ENCODE measurements at places on chromosomes 1 and 21.

DNA sequence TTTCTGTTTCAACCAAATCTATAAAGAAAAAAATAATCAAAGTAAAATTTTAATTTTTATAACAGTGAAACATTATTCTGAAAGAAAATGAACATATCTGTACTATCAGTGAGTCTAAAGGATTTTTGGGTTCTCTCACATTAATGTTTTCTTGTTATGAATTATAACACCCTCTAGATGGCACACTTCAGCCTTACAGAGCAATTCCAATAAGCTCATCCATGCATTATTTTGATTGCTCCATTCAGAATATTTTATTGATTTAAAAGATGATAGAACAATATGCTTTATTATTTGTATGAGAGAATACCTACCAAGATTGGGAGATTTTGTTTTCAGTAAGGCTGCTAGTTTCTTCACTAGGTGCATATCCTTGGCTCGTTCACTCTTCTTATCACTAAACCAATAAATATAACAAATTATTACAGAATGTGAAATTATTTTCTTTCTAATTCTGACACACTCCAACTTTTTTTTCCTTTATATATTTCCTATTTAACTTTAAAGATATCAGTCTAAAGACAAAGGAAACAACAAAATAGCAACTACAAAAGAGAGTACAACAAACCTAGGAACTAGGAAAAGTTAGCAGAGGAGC, 82.4 kb downstream of the RAB3GAP2 start:
- DNase-seq: no peak

DNA sequence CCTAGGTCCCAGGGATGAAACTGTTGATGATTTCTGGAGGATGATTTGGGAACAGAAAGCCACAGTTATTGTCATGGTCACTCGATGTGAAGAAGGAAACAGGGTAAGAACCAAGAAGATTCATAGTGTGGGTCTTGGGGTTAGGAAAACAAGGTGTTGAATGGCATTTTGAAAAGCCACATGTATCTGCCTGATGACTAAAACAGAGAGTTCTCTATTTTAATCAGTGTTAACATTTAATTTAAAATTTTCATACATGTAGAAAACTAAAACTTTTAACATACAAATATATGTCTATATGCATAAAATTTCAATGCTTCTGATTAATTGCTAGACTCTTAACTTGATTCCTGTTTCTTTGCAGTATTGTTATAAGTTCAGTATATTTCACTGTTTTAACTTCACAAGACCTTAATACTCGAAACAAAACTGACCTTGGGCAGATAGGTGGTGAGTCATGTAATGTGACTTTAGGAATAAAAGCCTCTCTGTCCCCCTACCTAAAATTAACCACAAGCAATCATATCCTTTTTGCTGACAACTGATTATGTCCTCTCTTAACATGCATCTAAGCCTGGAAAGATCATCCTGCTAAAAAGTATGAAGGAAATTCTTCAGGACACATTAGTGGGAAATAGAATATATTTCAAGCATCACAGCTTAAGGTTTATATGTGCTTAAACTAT, 95.6 kb downstream of the PTPRC start:
- DNase-seq: no peak

- DNase-seq: no peak
These were observed 20.9 kb downstream of the RCAN1 start for GRCh38 chr21:34593954-34594531.

- no peak for DNase-seq
These were observed 438.7 kb downstream of the PRDM2 start for GRCh38 chr1:14138687-14139086.

DNA sequence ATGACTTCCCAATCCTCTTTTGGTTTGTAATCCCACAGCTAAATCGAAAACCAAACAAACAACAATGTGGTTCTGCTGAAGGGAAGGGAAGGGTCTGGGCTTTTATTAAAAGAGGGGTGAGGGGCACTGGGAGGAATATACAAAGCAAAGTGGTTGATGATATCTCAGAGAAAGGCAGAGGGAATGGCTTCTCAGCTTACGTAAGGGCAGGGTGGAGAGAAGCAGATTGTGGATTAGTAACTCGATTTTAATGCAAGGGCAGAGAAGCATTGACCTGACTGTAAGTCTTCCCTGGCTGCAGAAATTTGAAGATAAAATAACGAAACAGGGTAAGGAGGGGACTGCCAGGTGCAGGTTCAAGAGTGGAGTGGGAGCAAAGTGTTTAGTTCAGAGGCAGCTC, 438.2 kb upstream of the LRRC7 start:
- DNase-seq: no peak

DNA sequence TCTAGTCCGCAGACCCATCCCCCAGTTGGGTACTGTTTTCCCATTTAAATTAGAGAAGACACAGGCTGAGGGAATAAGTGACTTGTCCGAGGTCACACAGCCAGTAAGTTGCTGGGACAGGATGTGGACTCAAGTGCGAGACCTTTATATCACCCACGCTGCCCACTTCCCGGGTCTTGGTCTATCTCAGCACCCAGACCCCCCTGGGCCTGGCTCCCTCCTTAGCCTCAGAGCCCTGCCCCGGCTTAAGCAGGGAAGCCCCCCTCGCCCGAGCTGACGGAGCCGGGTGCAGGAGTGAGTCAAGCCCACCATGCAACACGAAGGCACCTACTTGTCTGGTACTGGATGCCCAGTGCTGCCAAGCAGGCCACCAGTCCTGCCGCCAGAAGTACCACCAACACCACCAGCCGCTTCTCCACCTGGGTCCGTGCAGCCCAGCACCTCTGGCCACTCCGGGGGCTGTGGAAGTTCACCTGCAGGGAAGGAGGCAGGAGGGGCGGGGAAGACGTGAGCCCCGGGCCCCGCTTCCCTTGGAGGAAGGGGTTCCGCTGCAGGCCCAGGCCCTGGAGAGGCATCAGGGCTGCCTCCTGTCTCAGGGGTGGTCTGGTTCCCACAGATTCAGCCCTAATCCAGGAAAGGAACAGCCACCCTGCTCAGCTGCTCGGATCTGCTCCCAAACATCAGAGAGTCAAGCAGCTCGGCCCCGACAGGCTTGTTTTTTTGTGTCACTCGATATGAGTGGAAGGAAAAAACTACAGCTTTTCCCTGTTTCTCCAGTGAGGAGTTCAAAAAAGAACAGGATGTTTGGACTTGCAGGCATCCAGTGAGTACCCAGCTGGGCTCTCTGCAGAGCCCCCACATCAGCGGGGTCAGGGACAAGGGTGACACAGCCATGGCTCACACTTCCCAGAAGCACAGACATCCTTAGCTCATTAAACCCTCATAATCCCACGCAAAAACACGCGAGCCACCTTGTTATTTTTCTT, 11.1 kb downstream of the ECE1 start:
- no peak for DNase-seq

DNA sequence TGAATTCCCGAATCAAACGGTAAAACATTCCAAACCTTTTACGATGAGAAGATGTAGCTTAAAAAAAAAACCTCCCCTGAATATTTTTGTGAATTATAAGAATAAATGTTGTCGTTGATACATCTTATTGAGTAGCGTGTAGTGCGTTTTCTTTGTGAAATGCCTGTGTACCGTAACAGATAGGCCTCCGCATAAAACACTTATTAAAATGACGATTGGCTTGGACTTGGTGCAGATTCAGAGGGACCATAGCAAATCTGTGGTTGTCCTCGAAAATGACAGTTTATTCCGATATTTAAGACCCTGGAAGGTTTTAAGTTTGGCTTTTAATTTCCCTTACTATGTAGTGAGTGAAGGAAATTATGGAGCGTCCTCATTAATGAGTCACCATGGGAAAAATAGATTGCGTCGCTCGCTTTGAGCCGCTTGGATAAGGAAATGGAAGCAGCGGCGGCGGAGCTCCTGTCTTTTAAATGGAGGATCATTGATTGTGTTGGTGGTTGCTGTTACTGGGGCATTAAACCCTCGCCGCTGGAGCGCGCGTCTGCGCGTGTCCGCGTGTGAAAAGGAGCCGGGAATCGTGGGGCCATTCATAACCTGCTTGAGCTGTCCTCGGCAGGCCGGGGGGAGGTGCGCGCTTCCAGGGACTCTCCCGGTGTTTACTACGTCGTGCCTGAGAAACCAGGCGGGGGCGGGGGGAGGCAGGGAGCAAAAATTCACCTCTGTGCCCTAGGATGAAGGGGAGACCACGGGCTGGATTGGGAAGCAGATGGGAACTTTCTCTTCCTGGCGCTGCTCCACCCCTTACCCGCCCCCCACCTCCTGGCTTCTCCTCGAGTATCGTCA, 1.6 kb downstream of the SPEN start:
- no peak for DNase-seq

- no peak for DNase-seq
These were observed 36.1 kb upstream of the CHIT1 start for GRCh38 chr1:203265541-203265940.

GRCh38 chr1:48194801-48195200, 27.7 kb upstream of the SLC5A9 start:
- DNase-seq: no peak

DNA sequence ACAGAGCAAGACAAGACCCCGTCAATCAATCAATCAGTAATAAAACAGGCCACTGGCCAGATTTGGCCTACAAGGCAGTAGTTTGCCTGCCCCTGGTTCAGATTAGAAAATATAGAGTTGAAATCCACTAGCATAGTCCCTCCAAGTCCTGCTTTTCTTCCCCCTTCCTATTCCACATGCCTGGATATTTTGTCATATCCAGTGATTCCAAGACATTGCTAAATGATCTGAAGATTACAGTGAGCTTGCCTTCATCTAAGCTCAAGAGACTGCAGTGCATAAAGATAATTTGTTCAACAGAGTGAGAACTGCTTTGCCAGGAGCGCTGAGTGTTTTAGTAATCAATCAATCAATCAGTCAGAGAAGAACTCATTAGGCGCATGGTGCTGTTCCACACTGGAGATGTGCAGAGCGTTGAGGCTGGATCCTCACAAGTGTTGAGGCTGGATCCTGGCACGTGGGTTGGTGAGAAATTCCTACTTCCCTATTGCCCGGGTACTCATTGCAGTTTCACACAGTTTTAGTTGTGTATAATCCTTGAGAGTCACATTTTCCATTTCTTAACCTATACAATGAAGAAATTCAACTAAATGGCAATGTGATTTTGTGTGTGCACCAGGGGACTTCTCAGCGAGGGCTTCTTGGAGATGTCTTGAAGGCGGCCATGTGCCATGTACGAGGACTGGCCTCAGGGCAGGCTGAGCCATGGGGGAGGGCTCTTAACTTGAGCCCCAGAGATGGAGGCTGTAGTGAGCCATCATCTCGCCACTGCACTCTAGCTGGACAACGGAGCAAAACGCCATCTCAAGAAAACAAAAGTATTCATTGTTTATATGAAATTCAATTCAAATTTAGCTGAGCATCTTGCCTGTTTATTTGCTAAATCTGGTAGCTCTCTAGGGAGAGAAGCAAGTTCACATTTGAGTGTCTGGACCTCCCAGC, 76.3 kb downstream of the TOMM20 start:
- DNase-seq: no peak

DNA sequence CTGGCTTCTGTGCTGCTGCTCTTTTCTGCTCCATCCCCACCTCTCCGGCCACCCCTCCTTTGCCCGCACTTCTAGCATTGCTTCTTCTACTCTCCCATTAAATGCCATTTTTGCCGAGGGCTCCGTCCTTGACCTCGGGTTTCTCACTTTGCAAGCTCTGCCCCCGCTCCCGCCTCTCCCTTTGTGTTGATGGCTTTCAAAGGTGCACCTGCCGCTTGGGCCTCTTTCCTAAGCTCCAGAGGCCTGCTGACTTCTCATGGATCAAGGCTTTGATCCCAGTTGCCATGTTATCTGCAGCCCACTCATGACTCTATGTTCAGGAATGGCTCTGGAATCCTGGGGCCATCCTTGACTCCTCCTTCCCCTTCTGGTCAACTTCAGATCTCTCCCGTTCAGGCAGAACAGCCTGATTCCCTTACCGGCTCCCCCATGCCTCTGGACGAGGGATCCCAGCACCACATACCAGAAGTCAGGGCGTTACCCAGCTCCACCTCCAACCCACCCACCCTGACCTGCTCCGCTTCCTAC, 54.3 kb downstream of the TLR5 start:
- no peak for DNase-seq

GRCh38 chr1:74895411-74895810, 162.5 kb downstream of the TYW3 start:
- no peak for DNase-seq

DNA sequence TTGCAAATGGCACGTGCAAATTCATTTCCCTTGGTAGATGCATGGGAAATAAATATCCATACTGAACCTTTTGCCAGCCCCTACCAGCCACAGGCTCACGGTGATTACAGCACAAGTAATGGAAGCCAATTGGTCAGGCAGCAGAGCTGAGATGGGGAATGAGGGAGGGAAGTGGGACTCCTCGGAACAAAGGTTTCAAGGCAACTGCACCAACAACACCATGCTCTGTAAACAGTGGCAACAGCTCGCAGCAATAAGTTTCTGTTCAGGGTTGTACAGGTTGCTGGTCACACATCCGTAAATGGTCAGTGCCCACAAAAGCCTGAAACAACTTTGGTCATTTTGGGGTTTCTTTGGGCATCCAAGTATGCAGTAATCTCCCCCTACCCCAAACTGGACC, 62.7 kb upstream of the LPGAT1 start:
- DNase-seq: no peak

DNA sequence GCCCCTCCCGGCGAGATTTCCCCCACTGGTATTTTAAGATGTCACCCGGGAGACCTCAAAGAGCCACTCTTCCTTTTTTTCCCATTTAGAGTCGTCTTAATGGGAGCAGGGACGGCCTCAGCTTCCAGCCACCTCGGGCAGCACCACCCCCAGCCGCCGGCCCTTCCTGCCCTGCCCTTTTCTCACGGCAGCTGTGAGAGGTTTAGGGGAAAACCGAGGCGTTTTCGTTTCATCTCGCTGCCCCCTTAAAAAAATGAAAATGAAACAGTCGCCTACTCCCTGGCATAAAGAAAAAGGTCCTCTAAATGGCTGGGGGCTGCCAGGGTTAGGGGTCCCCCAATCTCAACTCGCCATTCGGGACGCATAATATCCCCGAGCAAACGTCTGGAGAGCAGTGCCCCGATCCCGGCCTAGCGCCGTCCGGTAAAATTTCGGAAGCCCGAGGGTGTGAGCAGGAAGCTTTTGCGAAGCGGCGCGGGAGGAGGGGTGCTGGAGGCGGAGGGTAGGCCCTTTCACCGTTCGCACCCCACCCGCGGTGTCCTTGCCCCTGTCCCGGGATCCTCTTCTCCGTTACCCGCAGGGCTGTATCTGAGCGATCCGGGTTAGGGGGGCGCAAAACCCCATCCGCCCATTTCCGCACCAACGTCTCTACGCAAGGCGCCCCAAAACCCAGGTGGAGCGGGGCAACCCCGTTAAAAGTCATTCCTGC, 1.2 kb downstream of the RUNX3 start:
- no peak for DNase-seq

- DNase-seq: no peak
These were observed 17.7 kb upstream of the FRRS1 start for GRCh38 chr1:99784143-99784542.

DNA sequence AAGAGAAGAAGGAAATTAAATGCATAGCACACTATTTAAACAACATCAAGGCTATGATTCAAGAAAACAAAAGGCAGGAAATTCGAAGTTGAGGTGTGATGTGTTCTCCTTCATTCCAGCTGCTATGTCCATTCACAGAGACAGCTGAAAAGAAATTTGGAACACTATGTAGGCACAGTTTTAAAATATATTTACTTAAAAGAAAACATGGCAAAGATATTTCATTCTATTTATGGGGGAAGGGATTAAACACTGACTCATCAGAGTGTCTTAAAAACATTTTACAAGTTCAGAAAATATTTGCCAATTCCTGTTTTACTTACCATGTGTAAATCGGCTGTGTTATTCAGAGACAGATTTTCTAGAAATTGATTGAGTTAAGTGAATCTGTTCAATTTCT, 39.4 kb upstream of the NGF start:
- DNase-seq: no peak

Measured in GM18507 (cell line).